Pancreas (tissue), 10 donors: ENCODE measurements at places on chromosomes 6 and 20. TPM values are rescaled to one million over a fixed set of nuclear protein-coding genes. Genes with fewer than 3 reads are reported as not detected.

GRCh38 chr20:37225146-37225545 lies 36.5 kb downstream of the GHRH start:
- peaks cover 65% of the 10 kb centered on the region for H3K36me3 ChIP-seq
- H3K27me3 ChIP-seq, result no peaks in the 10 kb centered on the region
- H3K4me1 ChIP-seq, result peaks cover 7% of the 10 kb centered on the region

DNA sequence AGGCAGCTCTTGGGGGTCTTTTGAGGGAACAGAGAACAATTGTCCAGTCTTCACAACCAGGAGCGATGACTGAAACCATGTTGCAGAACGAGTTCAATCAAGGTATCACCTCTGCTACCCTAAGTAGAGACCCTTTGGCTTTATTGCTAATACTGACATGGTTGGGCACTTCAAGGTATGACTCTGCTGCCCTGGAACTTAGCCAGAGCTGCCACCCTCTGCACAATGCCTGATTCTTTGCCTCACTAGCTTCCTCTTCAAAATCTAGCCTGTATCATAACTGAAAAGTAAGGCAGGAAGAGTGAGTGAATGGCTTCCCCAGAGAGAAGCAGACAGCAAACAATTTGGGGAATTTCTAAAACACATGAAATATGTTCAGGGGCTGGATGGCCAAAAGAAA lies 592.7 kb upstream of the NRSN1 start:
- H3K27me3 ChIP-seq, result no peaks in the 10 kb centered on the region
- no peaks in the 10 kb centered on the region for H3K4me1 ChIP-seq
- no peaks in the 10 kb centered on the region for H3K36me3 ChIP-seq
- DNase-seq, result no peak

GRCh38 chr6:71199736-71200135 lies 88.9 kb upstream of the OGFRL1 start:
- no peak overlapping the region for H3K27ac ChIP-seq
- no peak overlapping the region for H3K4me3 ChIP-seq
- no peaks in the 10 kb centered on the region for H3K36me3 ChIP-seq

The ADGRF1 gene
- 0.23 TPM for total RNA-seq

The DYNLT2 gene
- total RNA-seq, result 1.2 TPM

DNA sequence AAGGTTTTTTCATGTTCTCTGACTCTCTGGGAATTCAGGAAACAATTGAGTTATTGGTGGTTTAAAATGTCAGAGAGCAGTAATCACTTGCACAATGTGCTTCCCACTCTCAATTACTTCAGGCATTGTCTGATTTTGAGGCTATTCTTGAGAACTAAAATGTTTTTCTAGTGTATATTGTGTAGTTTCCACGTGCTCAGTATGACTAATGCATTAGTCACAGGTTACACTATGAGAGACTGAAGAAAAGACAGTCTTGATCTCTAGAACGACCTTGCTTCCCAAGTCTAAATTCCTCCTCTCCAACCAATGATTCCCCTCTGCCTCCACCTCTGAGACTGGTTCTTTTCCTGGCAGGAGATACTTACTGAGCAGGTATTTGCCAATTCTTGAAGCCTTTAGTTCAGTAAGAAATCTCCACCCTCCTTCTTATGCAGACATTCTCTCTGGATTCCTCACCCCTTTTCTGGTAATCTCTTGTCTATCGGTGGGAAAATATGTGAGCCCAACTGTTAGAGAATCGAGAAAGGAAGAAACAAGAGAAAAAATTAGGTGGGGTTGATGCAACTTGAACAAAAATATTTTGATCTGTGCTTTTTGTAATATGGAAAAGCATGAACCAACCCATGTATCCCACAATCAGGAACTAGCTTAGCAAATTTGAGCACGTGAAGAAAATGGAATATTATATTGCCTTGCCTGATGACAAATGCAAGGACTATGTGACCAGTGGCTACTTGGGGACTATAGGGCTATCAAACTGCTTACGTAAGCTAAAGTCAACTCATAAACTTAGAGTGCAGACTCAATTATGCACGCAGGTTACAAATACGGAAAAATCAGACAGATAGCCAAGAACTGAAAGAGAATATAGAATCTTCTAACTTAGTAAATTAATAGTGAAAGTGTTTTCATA lies 61.1 kb upstream of the SLC22A16 start:
- no peaks in the 10 kb centered on the region for H3K36me3 ChIP-seq
- H3K4me3 ChIP-seq, result no peak overlapping the region
- H3K4me1 ChIP-seq, result peaks cover 5% of the 10 kb centered on the region
- H3K27ac ChIP-seq, result no peak overlapping the region
- no peaks in the 10 kb centered on the region for H3K27me3 ChIP-seq
- DNase-seq, result no peak

DNA sequence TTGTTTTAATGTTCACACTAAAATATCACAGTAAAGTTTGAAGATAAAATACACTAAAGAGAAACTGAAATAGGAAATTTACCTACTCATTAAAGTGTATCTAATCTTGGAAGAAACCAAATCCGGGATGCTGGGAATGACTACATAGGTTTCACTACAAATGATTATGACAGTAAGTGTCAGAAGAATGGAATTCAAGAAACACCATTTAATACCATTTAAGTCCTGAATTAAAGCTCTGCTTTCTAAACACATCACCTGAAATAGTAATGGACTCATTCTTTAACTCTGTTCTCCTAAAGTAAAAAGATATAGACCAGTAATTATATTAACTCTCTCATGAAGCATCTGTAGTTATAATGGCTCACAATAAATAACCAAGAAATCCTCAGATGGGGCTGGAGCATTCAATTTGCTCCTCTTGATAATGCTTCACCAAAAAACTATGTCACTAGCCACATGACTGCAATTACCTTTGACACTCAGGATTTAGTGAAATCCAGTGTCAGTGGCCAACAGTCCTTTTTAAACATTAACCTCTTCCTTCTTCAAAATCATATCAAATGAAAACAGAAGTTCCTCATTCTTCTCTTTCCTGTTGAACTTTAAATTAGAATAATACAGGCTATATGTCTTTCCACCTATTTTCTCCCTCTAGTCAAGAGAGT lies 41.4 kb downstream of the MAP7 start:
- no peaks in the 10 kb centered on the region for H3K36me3 ChIP-seq
- peaks cover 10% of the 10 kb centered on the region for H3K4me1 ChIP-seq
- no peaks in the 10 kb centered on the region for H3K27me3 ChIP-seq
- DNase-seq, result no peak

The MRPS26 gene
- total RNA-seq, result 14.4 TPM

The KIF6 gene
- 0.32 TPM for total RNA-seq

DNA sequence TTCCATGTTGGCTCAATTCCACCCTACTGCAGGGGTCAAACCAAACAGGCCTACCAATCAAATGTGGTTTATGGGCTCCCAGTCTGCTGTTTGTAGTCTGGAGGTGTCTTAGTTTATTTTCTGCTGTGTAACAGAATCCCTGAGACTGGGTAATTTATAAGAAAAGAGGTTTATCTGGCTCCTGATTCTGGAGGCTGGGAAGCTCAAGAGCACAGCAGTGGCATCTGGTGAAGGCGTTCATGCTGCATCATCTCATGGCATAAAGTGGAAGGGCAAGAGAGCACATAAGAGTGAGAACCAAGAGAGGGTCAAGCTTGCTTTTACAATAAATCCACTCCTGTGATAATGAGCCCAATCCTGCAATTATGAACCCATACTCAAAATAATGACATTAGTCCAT lies 85.4 kb downstream of the C6orf52 start:
- no peak for DNase-seq
- H3K27me3 ChIP-seq, result peaks cover 6% of the 10 kb centered on the region
- no peak overlapping the region for H3K4me3 ChIP-seq
- no peak overlapping the region for H3K27ac ChIP-seq
- no peaks in the 10 kb centered on the region for H3K36me3 ChIP-seq
- H3K4me1 ChIP-seq, result peaks cover 11% of the 10 kb centered on the region

The DNMT3B gene
- total RNA-seq, result 4.4 TPM

- peaks cover 10% of the 10 kb centered on the region for H3K27me3 ChIP-seq
- no peak overlapping the region for H3K4me3 ChIP-seq
- H3K27ac ChIP-seq, result no peak overlapping the region
- no peak for DNase-seq
- H3K4me1 ChIP-seq, result no peaks in the 10 kb centered on the region
Measured at GRCh38 chr20:20363434-20363798, 4.5 kb upstream of the INSM1 start.

- H3K27ac ChIP-seq, result no peak overlapping the region
- DNase-seq, result no peak
- no peaks in the 10 kb centered on the region for H3K4me1 ChIP-seq
- H3K4me3 ChIP-seq, result no peak overlapping the region
Measured at GRCh38 chr20:17161673-17162481, 65.0 kb upstream of the PCSK2 start.

The POU3F2 gene
- not detected for total RNA-seq

- H3K4me3 ChIP-seq, result no peak overlapping the region
- no peak overlapping the region for H3K27ac ChIP-seq
- no peaks in the 10 kb centered on the region for H3K27me3 ChIP-seq
- no peak for DNase-seq
- H3K4me1 ChIP-seq, result peaks cover 45% of the 10 kb centered on the region
Measured at GRCh38 chr6:119333707-119334295, 15.8 kb downstream of the MAN1A1 start.

DNA sequence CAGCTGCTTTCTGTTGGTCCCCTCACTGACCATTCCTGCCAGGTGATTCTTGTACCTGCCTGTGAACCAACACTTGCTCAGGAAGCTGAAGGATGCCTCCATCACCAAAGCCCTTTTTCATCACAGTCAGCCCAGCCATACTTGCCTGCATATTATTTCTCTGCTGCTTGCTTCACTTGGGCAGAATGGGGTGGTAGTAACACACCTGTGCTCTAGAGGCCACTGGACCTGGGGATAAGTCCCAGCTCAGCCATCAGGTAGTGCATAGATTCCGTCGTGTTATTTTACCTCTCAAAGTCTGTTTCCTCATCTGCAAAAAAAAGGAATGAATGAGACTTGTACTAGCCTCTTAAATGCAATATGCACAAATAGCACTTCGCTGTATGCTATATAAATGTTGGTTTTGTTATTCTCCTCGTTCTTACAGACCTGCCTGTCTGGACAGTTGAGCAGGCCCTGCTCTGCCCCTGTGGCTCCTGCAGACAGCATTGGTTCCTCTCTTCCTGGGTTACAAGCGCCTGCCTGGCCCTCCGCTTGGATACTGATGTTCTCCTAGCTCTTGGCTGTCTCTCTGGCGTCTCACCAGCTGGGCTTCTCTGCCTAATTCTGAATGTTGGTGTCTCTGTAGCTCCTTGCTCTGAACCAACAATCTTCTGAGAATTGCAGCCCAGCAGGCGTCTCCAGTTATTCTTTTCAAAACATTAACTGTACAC lies 151.8 kb downstream of the UNC5CL start:
- H3K36me3 ChIP-seq, result no peaks in the 10 kb centered on the region
- DNase-seq, result no peak
- H3K27ac ChIP-seq, result no peak overlapping the region

DNA sequence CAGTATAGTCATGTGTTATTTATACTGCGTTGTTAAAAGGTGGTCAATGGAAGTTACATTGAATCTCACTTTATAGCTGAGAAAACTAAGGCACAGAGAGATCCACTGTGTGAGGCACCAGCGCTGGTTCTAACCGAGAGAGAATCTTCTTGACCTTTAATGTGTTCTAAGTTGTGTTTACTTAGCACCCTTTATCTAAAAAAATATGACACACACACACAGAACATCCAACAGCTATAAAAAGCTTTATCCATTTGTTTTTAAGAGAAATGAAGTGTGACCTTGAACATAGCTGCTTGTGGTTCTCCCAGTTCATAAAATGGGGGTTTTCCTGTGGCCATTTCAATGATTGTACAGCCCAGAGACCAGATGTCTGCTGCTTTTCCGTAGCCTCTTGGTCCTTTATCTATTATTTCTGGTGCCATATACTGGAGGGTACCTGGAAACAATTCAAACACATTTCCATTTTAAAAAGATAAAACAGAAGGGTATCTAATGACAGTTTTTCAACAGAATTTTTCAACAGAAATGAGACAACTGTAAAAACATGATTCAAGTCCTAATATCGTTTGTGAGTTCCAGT lies 54.8 kb upstream of the MAP7 start:
- H3K27me3 ChIP-seq, result no peaks in the 10 kb centered on the region
- no peak overlapping the region for H3K27ac ChIP-seq
- no peak overlapping the region for H3K4me3 ChIP-seq

DNA sequence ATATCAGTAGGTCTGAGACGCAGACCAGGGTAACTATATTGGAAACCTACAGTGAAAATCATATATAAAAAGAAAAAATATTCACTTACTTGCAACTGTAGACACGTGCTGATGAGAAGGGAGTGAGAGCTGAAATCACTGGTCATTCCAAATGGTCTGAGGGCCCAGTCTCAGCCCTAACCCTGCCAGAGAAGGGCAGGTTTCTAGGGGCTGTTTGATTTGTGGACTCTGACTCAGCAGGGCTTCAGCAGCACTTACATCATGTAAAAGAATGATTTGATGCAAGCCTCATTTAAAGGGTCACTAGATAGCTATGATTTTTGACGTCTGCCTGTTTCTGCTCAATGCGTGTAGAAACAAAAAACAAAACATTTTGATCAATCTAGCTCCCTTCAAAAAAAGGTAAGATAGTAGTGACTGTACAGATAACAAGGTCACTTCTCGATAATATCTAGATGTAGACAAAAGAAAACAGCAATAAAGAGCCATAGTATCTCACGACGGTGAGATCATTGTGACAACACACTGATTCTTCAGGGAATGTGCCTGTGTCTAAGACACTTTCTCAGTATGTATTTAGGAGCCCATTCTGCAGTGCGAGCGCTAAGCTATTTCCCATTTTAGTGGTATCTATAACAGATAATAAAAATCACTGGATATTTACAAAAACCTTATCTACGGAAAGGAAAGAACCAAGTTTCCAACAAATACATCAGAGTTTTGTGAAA lies 307.2 kb downstream of the HIVEP2 start:
- H3K36me3 ChIP-seq, result no peaks in the 10 kb centered on the region
- H3K4me3 ChIP-seq, result no peak overlapping the region
- H3K27me3 ChIP-seq, result no peaks in the 10 kb centered on the region
- no peaks in the 10 kb centered on the region for H3K4me1 ChIP-seq

DNA sequence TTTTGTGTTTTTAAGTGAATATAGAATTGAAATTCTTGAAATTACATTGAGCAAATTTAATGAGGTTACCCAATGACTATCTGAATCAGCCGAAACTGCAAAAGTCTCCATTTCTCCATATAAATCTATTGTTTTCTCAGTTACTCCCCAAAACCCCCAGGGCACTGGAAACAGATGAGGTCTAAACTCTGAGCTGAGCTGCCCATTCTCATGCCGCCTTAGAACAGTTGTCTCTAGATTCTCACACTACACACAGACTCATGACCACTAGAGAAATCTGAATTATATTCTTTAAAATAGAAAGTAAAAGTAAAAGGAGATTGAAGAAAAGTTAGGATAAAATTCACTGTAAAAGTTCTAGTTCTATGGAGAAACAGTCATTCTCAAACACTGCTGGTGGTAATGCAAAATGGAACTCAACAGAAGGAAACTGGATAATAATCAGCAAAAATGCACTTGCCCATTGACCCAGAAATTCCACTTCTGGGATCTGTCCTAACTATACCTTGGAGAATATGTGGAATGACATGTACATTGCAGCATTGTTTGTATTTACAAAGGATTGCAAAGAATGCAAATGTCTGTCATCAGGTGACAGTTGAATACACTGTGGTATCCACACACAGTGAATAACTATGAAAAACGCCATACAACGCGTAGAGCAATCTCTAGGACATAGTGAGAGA lies 125.5 kb downstream of the IPCEF1 start:
- H3K27ac ChIP-seq, result no peak overlapping the region
- H3K27me3 ChIP-seq, result no peaks in the 10 kb centered on the region
- no peak overlapping the region for H3K4me3 ChIP-seq
- H3K36me3 ChIP-seq, result no peaks in the 10 kb centered on the region
- no peak for DNase-seq

- peaks cover 8% of the 10 kb centered on the region for H3K4me1 ChIP-seq
- H3K4me3 ChIP-seq, result no peak overlapping the region
- peak; percentile 80 for DNase-seq
Measured at GRCh38 chr20:63518351-63518861, 2.2 kb upstream of the PPDPF start.

The PBX2 gene
- total RNA-seq, result 31.6 TPM
